Cortex of kidney (tissue), 1 donor: ENCODE measurements at places on chromosomes 2 and 18.

DNA sequence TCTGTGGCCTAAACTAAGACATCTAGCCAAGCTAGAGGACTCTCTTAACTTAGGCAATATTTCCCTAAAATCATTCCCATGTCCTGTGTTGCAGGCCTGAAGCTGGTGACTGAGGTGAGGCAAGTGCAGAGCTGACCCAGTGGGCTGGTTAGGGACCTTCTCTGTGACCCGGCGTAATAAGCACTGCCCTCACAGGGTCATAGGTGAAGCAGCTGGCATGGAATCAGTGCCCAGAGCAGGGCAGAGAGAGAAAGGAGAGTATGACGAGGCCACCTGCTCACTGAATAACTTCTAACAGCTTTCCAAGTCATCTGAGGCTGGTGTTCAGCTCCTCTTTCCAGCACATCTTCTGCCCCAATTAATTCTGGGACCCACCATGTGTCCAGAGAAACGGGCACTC is 197.0 kb downstream of the ANAPC1 start:
- DNase-seq: no peak

GRCh38 chr18:79951545-79952455 is at the start of gene SLC66A2:
Gene SLC66A2, minus strand, starts transcription at chr18:79951653. Its CDS starts 727 bp downstream, at chr18:79950926.
- DNase-seq: no peak

DNA sequence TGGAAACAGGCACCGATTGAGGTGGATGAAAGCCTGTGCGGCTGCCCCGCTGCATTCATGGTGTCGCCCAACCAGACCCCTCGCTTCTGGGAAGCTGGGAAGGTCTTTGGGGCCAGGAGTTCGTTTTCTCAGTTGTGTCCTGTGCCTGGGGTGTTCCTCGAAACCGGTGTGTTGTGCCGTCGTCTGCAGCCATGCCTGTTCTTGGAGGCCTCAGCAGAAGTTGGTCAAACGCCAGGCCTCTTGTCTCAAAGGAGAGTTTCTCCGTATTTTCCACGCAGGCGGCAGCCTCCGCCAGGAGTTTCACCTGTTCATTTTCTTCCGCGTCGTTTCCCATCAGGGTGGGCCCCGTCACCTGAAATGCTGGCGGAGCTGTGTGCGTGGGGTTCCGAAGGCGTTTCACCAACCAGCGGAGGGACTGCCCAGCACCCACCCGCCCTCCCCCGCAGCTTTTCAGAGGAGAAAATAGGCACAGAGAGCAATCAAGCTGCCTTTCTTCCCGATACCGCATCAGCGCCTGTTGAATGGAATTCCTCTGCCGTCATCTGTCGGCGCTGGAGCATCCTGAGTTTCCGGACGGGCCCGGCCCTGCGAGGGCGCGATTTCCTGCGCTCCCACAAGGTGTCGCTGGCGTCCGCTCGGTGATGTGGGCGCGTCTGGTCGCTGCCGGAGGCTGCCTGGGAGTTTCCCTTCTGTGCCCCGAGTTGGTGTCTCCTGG is 17.0 kb upstream of the NFATC1 start:
- no peak for DNase-seq

DNA sequence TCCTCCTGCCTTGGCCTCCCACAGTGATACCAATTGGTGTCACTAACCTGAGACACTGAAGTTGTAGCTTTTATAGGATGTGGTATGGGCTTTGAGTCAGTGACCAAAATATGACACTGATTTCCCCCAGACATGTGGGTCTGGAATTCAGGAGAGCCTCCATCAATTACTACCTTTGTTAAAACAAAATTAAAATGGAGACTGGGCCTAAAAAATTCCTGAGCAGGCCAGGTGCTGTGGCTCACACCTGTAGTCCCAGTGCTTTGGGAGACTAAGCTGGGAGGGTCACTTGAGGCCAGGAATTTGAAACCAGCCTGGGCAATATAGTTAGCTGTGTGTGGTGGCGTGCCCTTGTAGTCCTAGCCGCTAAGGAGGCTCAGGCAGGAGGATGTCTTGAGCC is 36.9 kb upstream of the LIPG start:
- DNase-seq: no peak

GRCh38 chr2:84492571-84492970 is 23.7 kb upstream of the DNAH6 start:
- no peak for DNase-seq

DNA sequence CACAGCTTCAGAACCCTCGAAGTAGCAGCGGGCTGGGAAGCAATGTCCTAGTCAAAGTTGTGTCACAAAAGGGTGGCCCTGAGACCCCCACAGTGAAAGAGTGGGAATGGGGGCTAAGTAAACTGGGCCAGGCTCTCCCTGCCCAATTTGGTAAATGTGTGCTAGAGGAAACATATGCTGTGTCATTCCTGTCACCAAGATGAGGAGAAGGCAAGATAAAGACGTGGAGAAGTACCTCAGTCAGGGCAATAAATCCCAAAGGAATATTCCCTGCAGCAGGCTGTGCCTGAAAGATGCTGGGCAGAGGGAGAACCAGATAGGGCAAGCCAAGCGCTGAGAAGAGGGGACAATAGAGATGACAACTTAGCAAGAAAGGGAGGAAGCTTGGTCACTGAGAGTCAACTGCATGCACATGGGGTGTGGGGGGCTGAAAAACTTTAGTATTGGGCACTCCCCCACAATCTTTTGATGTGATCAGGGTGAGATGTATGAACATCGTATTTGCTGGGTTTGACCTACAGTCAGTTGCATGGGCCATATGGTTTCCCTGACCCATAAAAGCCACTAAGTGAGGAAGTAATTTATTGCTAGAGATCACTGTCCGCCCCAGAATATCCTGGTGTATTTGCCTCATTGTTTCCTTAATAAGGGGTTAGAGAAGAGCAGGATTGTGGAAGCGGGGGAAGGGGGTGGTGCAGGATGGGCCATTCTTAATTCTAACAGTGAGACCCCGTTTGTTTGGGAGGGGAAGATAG is 49.9 kb upstream of the CXCR4 start:
- no peak for DNase-seq

GRCh38 chr2:8478471-8478793 is 203.4 kb upstream of the ID2 start:
- DNase-seq: no peak

DNA sequence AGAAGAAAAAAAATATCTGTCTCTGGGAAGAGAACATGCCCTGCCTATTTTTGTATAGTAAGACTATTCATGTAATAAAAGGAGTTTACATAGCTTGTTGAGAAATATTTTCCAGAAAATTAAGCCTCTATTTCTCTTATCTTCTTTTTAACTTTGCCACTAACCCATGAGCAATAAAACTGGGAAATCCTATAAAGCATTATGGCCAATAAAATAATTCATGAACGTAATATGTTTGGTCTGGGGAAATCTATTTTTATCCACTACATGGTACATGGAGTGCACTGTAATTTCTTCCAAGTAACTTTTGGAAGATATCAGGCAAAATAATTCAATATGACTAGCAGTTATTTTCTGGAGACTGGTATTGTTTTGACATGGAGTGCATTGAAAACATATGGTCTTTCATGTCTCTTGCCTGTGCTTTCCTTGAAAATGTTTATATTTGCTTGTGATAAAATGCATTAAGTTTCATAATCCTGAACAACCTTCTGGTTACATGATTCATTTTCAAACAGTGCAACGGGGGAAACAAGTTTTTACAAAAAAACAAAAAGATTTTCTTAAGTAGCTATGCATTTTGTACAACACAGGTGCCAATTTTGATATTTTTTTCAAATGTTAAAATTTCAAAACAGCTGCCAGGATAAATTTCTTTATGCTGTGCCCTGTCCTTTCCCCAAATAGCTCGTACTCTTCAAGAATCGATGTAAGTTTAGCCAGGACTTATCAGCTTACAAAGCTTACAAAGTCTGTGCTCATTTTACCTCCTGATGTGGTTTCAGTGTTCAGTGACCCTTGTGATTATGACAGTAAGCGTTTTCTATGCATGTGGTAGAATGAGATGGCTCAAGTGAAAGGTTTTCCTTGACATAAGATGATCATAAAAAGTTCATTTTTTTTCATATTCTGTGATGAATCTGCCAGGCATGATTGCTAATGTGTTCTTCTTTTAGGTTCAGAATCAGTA is 194.5 kb downstream of the UBE2E3 start:
- DNase-seq: no peak

DNA sequence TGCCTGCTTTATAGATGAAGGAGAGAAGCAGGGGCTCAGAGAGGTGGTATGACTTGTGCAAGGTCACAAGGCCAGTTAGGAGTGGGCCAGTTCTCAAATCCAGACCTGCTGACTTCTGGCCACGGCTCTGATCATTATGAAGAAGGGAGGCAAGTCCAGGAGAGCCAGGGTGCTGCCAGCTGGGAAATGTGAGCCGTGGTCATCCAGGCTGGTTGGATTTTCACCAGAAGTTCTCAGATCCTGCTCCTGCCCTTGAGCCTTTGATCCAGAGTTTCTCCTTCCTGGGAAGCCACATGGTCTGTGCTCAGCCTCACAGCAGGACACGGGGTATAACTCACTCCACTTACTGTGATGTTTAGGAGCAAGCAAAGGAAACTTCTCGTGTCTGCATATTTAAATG is 239.9 kb downstream of the KLHL29 start:
- DNase-seq: no peak

GRCh38 chr2:141362311-141362710 is 768.5 kb downstream of the LRP1B start:
- DNase-seq: no peak

- no peak for DNase-seq
Observed at GRCh38 chr2:162795312-162795711, 43.3 kb downstream of the KCNH7 start.

DNA sequence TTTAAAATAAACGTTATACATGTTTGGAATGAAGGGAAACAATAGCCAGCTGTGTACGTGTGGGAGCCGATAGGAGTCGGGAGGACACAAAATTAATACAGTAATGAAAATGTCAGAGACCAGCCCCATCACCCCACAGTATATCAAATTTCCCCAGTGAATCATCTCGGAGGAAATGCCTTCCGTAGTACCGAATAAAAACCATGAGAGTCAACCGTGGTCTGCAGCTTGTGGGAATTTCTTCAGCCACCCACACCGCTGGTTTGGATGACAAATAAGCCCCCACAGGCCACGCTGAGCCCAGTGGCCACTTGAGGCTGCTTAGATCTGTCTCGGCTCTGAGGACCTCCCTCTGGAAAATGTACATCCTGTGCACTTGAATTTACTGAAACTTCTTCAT is 133.7 kb downstream of the COL6A3 start:
- DNase-seq: no peak

- no peak for DNase-seq
Observed at GRCh38 chr2:131058214-131058843, 34.9 kb downstream of the FAM168B start.

- DNase-seq: no peak
Observed at GRCh38 chr2:229257985-229258384, 13.1 kb downstream of the PID1 start.

- no peak for DNase-seq
Observed at GRCh38 chr18:10950876-10951630, 198.3 kb downstream of the PIEZO2 start.

- DNase-seq: no peak
Observed at GRCh38 chr2:105224444-105224843, 17.1 kb upstream of the GPR45 start.

DNA sequence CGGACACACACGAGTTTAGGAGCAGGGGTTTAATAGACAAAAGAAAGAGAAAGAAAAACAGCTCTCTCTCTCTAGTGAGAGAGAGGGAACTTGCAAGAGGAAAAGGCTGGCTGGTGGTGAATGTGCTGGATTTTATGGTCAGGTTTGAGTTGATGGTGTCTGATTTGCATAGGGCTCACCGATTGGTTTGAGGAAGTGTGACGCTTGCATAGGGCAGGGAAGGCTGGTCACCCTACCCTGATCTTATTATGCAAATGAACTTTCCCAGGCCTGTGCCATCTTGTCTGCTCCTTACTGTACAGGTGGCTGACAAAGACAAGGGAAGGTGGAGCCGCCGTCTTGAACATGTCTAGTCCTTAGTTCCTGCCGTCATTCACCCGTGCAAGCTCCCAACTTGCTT is 408.9 kb downstream of the RIT2 start:
- no peak for DNase-seq

- no peak for DNase-seq
Observed at GRCh38 chr2:127597046-127597983, 48.6 kb upstream of the GPR17 start.

DNA sequence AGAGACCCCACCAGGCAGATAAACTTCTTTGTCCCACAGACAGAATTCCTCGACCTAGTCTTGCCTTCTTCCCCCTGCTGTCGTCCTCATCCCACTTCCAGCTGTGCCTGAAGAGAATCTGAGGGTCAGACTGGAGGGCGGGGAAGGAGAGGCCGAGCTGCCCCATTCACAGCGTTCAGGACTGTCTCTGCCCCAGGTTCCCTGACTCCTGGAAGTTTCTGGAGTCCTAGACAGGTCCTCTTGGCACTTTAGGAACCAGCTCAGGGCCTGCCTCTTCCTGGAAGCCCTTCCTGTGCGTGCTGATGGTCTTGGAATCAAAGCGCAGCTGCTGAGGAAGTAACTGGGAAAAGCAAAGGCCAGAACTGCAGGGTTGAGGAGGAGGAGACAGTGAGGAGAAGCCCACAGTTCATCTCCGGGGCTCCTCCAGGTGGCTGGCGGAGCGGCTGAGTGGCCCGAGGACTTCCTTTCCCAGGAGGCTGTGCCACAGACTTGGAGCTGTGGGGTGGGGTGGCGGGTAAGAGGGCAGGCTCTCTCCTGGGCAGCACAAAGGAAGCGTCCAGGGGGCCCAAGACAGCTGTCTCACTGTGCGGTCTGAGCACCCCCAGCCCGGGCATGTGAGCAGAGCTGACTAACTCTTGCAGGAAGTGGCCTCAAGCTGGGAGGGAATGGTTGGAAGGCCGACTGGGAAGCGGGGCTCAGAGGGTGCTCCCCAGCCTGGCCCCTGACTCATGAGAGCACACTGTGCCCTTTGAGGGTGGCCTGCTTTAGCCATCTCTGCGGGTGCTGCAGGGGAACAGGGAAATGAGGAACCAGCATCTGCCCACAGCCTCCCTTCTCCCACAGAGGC is 39.5 kb downstream of the SDC1 start:
- DNase-seq: no peak

DNA sequence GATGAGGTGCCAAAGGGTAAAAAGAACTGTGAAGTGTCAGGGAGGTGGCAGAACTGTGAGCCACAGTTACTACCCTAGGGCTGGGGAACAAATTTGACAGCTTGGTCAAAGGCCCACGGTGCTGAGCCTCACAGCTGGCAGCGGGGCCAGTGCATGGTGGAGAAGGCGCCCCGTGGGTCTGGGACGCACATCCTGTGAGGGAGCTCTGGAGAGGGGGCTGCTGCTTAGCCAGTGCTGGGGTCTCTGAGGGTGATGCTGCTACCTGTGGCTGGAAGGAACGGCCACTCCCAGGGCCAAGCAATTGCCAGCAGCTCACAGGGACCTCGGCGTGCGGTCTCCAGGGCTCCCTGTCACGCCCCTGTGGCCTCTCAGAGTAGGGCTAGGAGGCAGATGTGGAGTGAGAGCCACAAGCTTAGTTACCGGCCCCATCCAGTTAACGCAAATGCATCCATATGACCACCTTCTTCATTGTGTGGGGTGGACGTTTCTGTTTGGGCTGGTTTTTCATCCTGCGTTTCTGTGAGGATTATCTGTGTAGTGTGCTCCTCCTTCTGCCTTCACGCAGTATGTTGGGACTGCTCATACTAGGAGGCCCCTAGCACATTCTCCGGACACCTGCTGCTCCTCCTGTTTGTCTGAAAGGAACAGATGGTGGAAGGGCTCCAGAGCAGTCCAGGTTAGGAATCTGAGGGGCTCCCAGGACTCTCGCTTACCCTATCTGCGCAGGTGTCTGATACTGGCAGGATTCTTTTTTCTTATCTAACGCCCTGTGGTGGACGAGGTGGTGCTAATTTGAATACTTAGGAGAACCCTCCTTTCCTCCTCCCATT is 26.0 kb downstream of the STK25 start:
- DNase-seq: no peak

GRCh38 chr2:152095146-152095545 is 3.7 kb downstream of the CACNB4 start:
- no peak for DNase-seq
